ENCODE measurements at places on chromosomes 16 and 17. TPM values are rescaled to one million over a fixed set of nuclear protein-coding genes. Genes with fewer than 3 reads are reported as not detected.

GRCh38 chr16:3508736-3509135 lies 7.9 kb downstream of the CLUAP1 start:
- DNase-seq: no peak

- DNase-seq: no peak
These were observed 2.7 kb upstream of the AMFR start for GRCh38 chr16:56428091-56428490.

DNA sequence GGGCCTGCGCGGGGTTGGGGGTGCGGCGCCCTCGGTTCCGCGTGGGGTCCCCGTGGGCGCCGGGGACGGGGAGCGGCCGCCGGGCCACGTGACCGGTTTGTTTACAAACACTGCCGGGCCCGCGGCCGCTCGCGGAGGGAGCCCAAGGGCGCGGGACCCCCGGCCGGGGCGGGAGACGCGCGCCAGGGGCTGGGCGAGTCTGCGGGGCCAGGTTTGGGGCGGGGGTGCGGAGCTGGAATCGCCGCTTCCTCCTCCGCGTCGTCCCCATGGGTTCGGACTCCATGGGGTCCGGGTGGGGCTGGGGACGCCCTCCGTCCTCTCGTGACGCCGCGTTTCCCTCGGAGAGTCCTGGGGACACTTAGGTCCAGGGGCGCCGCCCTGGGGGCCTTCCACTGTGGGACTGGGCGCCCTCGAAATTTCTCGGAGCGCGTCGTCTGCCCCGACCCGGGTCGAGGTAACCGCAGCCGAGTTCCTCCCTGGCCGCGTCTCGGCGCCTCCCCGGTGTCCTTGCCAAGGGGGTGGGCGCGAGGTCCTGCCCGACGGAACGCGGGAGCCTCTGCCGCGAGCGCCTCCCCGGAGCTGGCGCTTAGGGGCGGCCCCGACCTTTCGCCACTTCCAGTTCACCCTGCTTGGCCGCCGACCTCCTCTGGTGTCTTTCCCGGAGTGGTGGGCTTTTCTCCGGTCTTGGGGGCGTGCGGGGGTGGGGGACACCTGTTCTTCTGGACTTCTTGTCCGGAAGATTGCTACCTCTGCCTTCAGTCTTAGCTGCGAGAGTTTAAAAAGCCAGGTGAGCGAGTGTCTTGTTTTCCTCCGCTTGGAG lies 684 bp downstream of the YPEL2 start:
- DNase-seq: no peak

- DNase-seq: no peak
These were observed 44.8 kb downstream of the RNF135 start for GRCh38 chr17:31015639-31016038.

DNA sequence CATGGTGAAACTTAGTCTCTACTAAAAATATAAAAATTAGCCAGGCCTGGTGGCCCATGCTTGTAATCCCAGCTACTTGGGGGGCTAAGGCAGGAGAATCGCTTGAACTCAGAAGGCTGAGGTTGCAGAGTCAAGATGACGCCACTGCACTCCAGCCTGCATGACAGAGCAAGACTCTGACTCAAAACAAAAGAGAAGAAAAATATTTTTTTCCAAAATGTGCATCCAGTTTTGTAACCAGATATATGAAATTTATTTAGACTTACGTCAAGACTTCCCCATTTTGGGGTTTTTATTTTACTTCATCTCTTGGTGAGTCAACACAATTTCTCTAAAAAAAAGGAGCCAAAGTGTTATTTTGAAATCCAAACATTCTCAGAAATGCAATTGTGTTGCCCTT lies 5.5 kb upstream of the TM4SF5 start:
- no peak for DNase-seq

GRCh38 chr17:29572691-29573557 lies 4.4 kb downstream of the TP53I13 start:
- no peak for DNase-seq

DNA sequence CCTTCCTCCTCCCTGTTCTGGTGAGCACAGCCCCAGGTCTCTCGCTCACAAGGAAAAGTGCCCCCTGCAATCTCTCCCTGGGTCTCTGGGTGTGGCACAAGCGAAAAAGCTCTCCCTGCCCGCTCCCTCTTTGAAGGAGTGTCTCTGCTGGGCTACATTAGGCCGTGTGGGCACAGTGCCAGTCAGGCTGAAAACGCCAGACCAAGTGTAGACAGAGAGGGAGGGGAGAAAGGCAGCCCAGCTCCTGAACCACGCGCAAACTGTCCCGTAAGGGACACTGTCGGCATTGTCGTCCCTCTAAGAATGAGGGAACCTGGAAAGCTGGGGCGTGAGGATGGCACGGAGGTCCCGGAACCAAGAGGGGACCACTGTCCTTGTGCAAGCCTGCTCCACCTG lies 3.9 kb downstream of the SMIM5 start:
- DNase-seq: no peak

DNA sequence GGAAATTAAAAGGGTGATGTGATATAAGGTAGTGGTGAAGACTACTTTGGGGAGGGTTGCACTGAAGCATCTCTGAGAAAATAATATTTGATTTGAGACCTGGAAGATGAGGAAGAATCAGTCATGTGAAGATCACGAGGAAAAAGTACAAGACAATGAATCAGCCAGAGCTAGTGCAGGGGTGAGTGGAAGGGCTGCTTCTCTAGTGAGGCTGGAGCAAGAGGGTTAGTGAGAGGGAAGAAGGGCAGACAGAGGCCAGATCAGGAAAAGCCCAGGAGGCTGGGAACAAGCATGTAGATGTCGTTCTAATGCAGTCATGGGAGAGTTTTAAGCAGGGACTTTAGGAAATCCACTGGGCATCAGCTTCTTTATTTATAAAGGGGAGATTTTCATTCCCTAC lies 504.2 kb upstream of the SALL1 start:
- DNase-seq: no peak

GRCh38 chr17:27551701-27552248 lies 79.2 kb upstream of the LGALS9 start:
- DNase-seq: no peak

DNA sequence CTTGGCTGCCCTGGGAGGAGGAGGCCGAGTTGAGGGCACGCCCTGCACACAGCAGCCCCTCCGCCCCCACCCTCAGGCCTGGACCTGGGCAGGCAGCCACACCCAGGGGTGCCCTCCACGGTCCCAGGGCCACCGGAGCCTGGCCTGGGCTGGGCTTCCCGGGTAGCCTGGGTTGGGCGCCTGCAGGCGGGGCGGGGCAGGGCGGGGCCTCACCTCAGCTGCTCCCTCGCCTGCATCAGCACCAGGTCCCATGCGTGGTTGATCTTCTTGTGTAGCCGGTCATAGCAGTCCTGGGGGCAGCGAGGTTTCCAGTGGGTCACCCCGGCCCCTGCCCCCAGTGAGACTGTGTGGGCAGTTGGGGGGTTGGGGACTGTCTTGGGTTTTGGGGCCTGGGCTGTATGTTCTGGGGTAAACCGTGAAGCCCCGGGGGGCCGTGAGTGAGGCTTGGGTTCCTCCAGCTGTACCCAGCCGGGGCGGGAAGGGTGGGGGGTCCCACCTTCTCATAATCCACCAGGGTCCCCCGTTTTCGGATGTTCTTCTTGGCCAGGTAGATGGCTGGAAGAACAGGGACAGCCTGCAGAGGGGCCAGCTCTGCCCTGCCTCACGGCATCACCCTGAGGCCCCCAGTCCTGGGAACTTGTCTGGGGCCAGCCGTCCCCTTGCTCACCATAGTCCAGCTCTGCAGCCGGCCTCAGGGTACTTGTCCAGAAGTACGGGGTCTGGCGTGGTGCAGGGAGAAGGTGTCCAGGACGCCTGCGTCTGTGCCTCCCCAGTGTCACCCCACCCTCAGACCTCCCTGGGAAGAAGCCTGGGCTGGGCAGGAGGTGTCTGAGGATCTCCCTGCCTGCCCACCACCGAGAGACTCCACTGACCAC lies 2.0 kb downstream of the RGS11 start:
- no peak for DNase-seq

- no peak for DNase-seq
These were observed 296.4 kb downstream of the MAP2K6 start for GRCh38 chr17:69710926-69711325.

- DNase-seq: peak; percentile 90
These were observed 8.4 kb downstream of the RSPRY1 start for GRCh38 chr16:57194512-57194911.

GRCh38 chr16:20401475-20402016 lies 3.0 kb downstream of the PDILT start:
- no peak for DNase-seq

DNA sequence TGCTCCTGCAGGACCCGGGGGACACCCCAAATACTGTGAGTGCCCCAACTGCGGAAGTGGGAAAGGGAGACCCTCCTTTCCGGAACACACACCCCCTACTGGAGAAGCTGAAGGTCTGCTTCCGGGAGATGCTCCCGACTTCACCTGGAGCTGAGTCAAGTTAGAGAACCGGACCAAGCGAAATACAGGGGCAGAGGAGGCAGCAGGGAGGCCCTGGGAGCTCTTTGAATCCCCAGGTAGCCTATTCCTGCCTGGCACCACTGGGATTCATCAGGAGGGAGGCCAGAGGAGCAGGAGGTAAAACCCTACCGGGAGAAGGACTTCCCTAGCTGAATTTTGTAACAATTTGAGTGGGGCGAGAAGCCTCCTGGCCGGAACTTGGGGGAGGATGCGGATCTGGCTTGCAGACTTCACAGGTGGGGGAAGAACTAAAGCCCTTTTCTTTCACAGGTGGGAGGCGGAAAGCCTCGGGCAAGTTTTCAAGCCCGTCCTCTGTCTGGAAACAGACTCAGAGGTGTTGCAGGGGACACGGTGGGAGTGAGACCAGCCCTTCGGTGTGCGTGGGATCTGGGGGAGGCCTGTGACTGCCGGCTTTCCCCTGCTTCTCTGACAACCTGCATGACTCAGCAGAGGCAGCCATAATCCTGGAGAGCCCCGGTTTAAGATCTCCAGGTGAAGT lies 22.4 kb upstream of the TEKT1 start:
- DNase-seq: peak; percentile 37

GRCh38 chr17:70552230-70552981 lies 383.1 kb downstream of the KCNJ2 start:
- DNase-seq: peak; percentile 40

DNA sequence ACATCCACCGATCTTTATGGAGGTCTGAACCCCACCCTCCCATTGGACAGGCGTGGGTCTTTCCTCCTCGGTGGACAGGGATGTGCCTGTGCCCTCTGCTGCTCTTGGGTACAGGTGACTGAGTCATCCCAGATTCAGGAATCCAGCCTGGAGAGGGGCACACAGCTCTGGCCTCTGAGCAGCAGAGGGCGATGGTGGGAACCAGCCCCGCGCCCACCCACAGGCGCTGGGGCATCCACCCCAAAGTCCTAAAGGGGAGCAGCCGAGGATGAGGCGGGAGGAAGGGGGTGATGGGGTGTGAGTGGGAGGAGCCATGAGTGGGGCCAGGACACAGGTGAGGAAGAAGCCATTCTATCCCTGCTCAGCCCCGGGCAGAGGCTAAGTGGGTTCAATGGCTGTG lies 35.0 kb downstream of the ENGASE start:
- DNase-seq: no peak

DNA sequence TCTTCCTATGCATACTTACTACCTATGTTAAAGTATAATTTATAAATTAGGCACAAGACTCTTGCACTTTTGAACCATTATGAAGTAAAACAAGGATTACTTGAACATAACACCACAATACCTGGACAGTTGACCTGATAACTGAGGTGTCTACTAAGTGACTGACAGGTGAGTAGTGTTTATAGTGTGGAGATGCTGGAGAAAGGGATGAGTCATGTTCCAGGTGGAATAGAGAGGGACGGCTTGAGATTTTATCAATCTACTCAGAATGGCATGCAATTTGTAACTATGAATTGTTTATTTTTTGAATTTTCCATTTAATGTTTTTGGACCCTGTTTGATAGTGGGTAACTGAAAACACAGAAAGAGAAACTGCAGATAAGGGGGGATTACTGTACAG lies 287.6 kb downstream of the MAP2K6 start:
- no peak for DNase-seq

- no peak for DNase-seq
These were observed 10.6 kb upstream of the SEPHS2 start for GRCh38 chr16:30456302-30456701.

DNA sequence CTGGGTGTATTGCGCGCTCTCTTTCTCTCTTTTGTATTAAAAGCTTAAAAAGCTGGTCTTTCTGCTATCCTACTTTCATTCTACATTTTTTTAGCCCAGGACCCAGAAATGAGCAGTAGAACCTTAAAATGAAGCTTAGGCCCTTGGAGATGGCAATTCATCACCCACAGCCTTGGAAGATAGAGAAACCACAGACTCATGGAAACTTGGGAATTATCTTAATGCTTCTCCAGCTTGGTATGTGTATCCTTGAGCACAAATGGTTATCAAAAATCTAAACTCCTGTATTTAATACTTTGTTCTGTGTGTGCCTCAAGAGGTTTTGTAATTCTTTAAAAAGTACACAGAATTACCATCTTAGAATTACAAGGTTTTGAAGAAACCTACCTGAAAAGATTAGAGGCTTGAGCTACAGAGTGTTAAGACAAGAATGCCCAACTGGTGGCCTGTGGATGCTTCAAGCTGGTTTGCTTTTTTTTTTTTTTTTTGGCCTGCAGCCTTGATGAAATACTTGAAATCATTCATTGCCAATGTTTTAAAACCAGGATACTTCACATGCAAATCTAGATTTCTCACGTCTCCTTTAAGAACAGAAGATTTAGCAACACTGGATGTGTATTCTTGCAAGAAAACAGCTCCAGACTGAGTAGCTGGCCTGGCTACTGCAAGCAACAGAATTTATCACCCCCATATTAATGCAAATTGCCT lies 105.0 kb downstream of the XYLT1 start:
- DNase-seq: no peak

DNA sequence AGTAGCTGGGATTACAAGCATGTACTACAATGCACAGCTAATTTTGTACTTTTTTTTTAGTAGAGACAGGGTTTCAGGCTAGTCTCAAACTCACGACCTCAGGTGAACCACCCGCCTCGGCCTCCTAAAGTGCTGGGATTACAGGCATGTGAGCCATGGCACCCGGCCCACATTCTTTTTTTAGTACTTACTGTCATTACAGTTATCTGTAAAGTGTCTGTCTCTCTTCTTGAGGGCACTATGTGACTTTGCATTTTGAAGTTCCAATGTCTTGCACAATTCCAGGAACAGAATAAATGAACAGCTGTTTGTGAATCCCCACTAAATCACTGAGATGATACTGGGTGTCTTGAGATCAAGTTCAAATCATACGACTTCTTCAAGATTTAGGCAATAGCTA lies 1540.3 kb downstream of the CDH11 start:
- no peak for DNase-seq

The TEX14 gene
- not detected for total RNA-seq

The PLLP gene
- 0.58 TPM for total RNA-seq

The LRRC45 gene
- total RNA-seq: 7.4 TPM

The CALB2 gene
- total RNA-seq: 1.6 TPM

The CCDC200 gene
- not detected for total RNA-seq

The PTGES3L gene
- total RNA-seq: not detected

The CDH13 gene
- total RNA-seq: 123 TPM

The ALOX12B gene
- 0.64 TPM for total RNA-seq
